Activated CD8-positive, alpha-beta memory T cell treated with anti-CD3 and anti-CD28 coated beads, Interleukin-2, amount 10 ng/mL, durations not matched to agents 7 days and 5 days (primary cell): ENCODE measurements at places on chromosomes 6 and 20.

DNA sequence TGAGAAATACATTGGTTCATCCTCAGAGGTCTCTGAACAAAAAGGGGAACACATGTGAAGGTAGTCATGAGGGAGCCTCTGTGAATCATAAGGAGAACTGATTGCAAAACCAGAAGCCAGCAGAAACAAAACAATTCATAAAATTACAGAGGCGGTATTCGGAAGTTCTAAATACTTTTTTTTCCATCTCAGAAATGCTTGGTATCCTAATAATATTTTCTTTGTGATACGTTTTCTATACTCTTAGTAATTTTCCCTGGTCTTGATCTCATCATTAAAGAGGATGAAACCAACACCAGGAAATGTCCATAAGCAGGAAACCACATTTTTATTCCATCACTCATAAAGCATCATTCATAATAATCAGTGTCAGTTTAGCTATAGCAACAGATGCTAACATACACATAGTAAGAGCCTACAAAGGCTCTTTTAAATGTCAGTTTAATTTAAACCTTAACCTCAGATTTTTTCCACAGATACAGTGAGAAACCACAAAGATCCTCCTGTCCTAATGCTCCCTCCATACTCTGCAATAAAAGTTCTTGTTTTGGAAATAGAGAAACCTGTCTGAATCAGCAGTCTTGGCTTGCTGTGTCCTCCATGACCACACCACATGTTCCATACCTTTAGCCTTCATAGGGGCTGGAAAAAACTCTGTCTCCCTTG is 29.2 kb downstream of the SGK1 start:
- no peak for DNase-seq

GRCh38 chr20:13756551-13756950 is 28.2 kb downstream of the ESF1 start:
- DNase-seq: no peak

GRCh38 chr20:4083098-4083865 is 67.9 kb upstream of the RNF24 start:
- DNase-seq: no peak

DNA sequence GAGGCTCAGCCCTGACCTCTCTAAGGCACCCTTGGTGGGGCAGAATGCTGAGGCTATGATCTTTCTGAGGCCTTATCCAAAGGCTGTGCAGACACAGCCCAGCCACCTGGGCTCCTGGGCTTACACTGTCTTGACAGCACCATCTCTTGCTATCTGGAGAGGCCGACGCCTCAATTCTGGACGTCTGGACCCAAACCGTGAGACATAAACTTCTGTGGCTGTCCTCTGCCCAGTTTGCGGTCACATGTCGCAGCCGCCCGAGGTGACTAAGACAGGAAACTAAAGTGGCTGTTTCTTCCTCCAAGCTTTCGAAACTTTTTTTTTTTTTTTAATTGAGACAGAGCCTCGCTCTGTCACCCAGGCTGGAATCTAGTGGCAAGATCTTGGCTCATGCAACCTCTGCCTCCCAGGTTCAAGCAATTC is 49.3 kb downstream of the PRR18 start:
- peak; percentile 77 for DNase-seq
